SK-MEL-5 (cell line): ENCODE measurements at places on chromosomes 3 and 15.

DNA sequence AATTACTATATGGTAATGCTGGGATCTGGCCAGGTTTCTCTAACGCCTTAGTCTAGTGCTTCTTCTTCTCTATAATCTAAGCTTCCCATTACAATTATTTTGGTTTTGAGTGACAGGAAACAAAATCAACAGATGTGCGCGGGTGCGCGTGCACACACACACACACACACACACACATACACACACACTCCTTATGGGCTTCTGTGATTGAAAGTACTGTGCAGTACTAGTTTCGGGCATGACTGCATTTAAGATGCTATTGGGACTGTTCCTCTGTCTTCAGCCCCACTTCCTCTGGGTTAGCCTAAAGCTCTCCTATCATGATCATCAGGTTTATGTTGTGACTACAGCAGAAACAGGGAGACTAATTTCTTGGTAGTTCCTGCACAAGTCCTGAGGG, 32.2 kb downstream of the EPHB1 start:
- DNase-seq, result no peak

- DNase-seq, result no peak
Measured at GRCh38 chr3:132984181-132984580, 54.0 kb upstream of the TMEM108 start.

DNA sequence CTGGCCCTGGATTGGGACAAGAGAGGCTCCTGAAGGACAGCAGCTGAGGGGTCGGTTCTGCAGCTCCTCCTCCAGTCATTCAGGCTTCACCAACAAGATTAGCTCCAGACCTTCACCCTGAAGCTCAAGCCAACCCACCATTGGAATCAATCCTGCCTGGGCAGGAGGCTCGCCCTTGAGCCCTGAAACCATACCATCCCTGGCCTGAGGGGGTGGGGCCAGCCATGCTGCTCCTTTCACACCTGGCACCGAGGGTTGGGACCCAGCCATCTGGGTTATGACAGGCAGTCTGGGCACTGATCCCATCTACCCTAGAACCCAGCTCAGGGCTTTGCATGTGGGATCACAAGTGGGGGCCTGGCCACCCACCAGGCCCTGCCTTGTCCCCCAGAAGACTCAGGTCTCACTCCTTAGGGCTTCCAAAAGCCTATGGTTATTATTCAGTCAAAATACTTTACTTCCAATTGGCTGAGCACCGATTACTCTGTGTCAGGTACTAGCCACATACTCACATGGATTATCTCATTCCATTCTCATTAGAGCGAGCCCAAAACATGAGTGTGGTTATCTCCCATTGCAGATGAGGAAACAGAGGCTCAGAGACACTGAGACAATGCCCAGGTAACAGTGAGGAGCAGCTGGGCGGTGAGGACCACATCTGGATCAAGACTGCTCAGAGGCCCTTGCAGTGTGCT, 3.1 kb downstream of the ABHD14B start:
- DNase-seq, result no peak

DNA sequence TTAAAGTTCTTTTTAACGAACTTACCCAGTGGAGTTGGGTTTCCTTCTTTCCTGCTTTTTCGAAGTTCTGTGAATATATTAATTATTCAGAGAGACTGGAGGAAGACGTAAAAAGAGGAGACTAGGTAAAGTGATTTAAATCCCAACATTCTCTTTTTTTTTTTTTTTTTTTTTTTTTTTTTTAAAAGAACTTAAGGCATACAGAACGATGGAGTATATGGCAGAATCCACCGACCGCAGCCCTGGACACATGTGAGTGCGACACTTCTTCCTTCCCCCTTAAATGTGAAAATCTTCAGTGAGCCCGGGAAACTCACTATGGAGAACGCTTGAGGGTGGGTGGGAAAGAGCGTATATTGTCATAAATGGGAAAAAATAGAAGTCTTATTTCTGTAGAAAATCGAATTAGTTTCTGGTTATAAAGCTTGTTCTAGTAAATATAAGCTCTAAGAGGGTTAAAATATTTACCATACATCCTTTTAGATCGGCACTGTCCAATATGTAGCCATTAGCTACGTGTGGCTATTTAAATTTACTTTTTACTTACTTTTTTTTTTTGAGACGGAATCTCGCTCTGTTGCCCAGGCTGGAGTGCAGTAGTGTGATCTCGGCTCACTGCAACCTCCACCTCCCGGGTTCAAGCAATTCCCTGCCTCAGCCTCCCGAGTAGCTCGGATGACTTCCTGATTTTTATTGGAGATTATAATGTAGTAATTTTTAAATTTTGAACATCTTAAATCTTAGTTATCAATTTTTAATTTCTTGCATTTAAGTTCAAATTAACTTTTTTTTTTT, 892 bp downstream of the NMD3 start:
- DNase-seq, result peak; percentile 12

DNA sequence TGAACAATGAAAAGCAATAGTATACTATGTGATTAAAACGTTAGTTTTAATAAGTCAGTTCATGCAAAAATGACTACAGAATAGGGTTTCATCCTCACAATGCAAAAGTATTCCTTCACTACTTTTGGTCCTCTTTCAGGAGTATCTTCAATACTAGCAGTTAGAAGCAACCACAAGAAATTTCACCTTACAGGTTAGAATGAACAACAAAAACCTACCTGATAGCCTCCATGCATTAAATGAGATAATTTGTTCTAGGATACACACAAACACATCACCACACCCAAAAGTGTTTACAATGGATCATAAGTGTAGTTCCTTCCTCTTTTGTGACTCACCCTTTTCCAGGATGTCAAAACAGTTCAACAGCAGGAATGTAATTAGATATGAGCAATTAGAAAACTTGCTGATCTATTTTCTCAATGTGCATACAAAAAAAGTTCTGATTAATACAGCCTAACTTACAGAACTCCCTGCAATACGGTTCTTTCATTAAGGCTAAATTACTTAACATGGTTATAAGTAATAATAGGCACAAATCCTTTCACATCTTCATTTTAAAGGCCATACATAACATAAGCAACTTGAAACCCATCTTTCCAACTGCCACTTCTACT, 21.6 kb downstream of the UACA start:
- DNase-seq, result peak; percentile 8

GRCh38 chr3:54988838-54989630, 61.2 kb upstream of the LRTM1 start:
- no peak for DNase-seq

- no peak for DNase-seq
Measured at GRCh38 chr3:36164400-36164799, 215.9 kb upstream of the STAC start.

GRCh38 chr15:79101866-79102581, 11.4 kb upstream of the RASGRF1 start:
- DNase-seq, result peak; percentile 59

- DNase-seq, result no peak
Measured at GRCh38 chr3:100602506-100603444, 6.6 kb upstream of the ADGRG7 start.
